ENCODE measurements at places on chromosomes 16 and 17.

DNA sequence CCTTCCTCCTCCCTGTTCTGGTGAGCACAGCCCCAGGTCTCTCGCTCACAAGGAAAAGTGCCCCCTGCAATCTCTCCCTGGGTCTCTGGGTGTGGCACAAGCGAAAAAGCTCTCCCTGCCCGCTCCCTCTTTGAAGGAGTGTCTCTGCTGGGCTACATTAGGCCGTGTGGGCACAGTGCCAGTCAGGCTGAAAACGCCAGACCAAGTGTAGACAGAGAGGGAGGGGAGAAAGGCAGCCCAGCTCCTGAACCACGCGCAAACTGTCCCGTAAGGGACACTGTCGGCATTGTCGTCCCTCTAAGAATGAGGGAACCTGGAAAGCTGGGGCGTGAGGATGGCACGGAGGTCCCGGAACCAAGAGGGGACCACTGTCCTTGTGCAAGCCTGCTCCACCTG lies 3.9 kb downstream of the SMIM5 start:
- no peak for DNase-seq

DNA sequence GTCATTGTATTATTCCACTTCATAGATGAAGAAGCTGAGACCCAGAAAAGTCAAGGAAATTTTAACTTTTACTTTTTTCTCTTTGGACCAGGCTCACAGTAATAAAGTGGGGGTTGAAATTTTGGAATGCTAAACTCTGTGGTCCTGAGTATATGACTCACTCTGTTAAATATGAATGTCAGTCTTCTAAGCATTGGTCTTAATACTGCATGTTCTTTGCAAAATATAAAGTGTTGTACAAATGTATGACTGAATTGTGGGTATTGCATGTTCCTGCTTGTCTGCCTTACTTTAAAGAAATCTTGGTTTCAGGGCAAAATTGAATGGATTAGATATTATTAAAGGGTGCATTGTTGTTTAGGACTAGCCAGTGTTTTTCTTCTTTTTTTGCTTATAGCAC lies 950.8 kb upstream of the GOT2 start:
- no peak for DNase-seq

DNA sequence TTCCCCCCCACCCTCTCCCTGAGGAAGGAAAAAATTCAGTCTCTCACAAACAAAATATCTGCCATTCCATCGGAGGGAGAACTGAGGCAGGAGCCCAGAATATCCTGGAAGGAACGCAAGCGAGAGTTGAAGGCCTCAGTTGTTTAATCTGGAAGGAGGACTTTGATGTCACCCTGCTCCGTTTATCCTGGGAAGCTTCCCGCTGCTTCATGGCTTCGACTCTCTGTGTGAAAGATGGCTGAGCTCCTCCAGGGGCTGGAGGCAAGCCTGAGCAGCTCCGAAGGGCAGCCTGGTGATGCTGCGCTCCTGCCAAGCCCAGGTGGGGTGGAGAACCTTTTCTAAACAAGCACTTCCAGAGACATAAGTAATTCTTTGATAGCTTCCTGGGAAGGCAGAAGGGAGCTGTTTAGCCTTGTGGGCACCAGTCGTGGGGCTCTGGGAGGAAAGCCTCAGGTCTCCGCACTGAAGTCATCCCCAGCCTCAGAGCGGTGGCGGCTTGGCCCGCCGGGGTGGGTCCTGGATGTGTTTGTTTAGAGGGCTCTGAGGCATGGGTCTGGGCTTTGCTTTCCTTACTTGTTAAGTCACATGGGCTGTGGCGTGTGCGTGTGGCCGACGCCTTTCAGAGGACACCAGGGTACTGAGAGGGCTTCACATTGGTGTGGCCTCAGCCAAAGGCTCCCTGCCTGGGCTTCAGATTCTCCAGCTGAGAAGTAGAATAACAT lies 7.9 kb downstream of the NKD1 start:
- DNase-seq = no peak

DNA sequence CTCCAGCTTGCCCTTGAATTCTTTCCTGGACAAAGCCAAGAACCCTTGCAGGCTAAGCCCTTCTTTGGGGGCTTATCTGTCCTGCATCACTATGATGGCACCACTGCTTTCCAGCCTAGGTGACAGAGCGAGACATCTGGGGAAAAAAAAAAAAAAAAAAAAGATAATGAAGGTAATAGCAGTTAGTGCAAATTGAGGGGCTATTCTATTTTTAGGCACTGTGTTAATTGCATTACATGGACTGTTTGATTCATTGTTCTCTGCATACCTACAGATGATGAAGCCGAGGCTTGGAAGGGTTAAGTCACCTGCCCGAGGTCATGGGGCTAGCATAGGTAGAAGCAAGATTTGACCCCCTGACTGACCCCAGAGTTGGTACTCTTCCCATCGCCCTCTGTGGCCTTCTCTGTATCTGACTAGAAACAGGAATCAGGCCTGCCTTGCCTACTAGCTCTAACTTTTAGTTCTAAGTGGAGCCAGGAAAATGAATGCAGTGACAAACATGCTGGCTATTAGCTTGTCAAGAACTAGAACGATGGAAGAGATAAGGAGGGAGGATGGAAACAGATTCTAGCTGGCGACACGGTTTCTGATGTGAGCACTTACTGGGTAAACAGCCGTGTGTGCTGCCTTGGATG lies 312.1 kb downstream of the SNX29 start:
- no peak for DNase-seq

- DNase-seq = no peak
These were observed 4.3 kb downstream of the ATP1B2 start for GRCh38 chr17:7654832-7655540.

GRCh38 chr16:27323781-27324561 lies 10.2 kb downstream of the IL4R start:
- no peak for DNase-seq
